Activated CD4-positive, alpha-beta T cell treated with anti-CD3 and anti-CD28 coated beads, Interleukin-2, amount 10 ng/mL, durations not matched to agents 7 days and 5 days (primary cell): ENCODE measurements at places on chromosomes 4 and X.

DNA sequence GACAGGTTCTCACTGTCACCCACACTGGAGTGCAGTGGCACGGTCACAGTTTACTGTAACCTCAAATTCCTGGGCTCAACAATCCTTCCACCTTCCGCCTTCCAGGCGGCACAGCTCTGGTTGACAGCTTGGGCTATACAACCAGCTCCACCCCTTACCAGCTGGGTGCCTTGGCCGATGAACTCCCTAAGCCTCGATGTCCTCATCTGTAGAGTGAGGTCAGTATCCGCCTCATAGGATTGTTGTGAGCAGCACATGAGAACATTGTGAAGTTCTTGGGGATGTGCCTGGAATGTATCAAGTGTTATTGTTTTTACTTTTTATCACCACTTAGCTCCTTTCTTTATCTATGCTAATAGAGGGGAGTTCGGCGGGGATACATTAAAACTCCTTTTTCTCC lies 23.3 kb downstream of the UCHL1 start:
- no peak for DNase-seq

GRCh38 chrX:101729986-101730385 lies 70.3 kb upstream of the ARMCX2 start:
- DNase-seq = no peak

- DNase-seq = no peak
Observed at GRCh38 chr4:167290678-167291077, 56.4 kb upstream of the SPOCK3 start.

DNA sequence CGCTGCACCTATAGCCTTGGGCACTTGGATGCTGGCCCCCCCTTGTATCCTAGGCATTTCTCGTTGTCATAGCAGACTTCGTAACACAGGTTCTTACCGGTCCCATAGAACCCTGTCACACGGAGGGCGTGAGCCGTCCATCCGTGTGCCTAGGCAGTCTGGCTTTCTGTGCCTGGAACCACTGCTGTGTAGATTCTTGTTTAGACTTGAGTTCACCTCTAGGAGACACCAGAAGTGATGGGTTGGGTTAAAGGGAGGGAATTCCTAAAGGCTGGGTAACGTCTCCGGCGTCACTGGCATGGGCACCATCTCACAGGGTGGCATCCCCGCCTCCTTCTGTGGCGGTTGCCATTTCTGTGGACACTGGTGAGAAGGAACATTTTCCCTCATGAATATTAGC lies 13.5 kb upstream of the NKX1-1 start:
- no peak for DNase-seq

DNA sequence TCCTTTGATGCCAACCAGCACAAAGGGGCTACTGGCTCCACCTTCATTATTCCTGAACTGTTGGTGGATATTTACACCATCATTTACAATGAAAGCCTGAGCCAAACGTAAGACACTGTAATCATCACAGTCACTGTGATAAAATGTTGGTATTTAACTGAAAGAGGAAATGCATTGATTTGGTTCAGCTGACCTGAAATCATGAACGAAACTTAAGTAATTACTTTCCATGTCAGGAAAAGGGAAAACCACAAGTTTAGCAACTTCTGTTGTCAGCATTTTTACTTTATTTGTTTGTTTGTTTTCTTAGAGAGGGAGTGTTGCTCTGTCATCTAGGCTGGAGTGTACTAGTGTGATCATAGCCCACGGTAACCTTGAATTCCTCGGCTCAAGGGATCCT lies 247.8 kb upstream of the FAM47A start:
- no peak for DNase-seq

- no peak for DNase-seq
Observed at GRCh38 chr4:128458816-128459215, 171.2 kb upstream of the PGRMC2 start.
